ENCODE measurements at places on chromosomes 5 and 9.

DNA sequence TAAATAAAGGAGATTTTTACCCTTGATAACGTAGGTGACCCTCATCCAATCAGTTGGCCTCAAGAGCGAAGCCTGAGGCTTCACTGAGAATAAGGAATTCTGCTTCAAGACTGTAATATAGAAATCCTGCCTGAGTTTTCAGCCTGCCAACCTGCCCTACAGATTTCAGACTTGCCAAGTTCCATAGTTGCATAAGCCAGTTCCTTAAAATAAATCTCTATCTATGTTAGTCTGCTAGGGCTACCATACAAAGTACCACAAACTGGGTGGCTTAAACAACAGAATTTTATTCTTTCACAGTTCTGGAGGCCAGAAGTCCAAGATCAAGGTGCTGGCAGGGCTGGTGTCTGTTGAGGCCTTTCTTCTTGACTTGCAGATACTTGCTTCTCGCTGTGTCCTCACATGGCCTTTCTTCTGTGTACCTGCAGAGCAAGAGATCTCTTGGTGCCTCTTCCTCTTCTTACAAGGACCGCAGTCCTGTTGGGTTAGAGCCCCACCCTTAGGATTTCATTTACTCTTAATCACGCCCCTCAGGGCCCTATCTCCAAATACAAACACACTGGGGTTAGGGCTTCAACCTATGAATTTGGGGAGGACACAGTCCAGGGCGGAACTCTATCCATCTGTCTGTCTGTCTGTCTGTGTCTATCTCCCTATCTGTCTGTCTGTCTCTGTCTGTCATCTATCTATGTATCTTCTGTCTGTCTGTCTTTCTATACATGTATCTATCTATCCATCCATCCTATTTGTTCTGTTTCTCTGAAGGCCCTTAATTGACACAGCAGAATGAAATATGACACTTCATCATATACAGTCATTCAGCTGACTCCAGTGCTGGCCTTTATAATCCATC lies 17.0 kb upstream of the CMBL start:
- DNase-seq = no peak

DNA sequence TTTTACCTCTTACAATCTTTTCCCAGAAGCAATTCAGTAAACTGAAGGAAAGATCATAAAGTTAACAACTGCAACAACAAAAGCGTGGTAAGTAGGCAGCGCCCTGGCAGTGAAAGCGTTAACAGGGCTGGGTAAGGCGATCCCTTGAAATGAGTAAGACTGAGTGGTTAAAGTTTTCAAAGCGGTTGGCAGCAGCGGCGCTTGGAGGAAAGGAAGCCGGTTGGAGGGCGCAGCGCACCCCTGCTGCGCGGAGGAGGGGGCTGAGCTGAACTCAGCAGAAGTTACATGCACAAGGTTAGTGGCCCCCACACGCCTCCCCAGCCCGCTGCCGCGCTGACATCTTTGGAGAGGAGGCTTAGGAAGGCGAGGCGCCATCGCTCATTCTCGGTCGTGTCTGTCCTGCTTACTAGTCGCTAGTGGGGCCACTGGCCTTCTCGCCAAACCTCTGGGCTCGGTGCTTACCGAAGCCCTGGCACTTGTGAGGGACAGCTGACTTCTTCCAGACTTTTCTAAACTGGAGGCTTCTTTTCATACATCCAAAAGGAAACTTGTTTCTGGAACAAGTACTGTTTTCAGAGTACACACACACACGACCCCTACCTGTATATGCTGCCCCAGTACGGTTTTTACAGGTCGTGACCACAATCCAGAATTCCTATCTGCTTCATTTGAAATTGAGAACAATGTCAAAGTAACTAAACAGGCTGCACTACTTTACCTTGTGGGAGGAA lies at the start of gene SH3RF2:
Gene SH3RF2 (plus strand): TSS at position 178 of the 731 bp plus-strand sequence. CDS start 1,351 bp downstream, outside the sequence.
- DNase-seq = no peak

GRCh38 chr9:71626395-71626794 lies 141.9 kb downstream of the CEMIP2 start:
- DNase-seq = no peak

- DNase-seq = no peak
These were observed 159.3 kb downstream of the NR3C1 start for GRCh38 chr5:143244000-143244736.

- DNase-seq = no peak
These were observed 65.3 kb downstream of the KCNIP1 start for GRCh38 chr5:170569101-170569500.

GRCh38 chr5:94793816-94794198 lies 175.3 kb downstream of the SLF1 start:
- DNase-seq = no peak

DNA sequence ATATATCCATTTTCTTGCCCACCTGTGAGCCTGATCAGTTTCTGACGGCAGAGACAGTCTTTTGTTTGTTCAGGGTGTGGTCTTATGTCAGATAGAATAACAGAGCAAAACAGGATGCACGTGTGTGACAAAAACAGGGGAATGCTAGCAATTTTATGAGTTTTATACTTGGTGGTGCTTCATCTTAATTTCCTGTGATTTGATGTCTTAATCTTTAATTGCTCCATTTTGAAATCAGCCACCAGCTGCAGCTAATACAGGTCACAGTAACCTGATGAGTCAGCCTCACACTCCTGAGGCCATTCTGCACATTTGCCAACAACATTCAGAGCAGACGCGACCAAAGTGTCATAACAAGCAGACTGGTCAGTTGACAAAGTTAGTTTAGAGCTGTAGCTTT lies 42.3 kb upstream of the JMY start:
- no peak for DNase-seq

DNA sequence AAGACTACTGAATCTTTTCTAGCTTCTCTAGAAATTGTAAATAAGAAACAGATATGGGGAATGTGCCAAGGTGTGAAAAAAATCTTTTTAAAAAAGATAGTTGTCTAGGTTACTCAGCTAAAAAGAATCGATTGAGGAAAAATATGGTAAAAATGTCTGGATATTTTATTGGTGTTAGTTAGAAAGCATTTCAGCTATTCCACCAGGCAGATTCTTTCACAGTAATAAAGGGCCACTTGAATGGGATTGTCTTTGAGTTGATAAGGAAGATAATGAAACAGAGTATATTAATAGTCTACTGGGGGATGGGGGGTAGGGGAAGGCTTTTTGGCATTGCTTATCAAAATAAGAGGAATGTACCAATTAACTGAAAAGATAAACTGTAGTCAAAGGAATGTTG lies 51.9 kb downstream of the SLIT3 start:
- DNase-seq = no peak

DNA sequence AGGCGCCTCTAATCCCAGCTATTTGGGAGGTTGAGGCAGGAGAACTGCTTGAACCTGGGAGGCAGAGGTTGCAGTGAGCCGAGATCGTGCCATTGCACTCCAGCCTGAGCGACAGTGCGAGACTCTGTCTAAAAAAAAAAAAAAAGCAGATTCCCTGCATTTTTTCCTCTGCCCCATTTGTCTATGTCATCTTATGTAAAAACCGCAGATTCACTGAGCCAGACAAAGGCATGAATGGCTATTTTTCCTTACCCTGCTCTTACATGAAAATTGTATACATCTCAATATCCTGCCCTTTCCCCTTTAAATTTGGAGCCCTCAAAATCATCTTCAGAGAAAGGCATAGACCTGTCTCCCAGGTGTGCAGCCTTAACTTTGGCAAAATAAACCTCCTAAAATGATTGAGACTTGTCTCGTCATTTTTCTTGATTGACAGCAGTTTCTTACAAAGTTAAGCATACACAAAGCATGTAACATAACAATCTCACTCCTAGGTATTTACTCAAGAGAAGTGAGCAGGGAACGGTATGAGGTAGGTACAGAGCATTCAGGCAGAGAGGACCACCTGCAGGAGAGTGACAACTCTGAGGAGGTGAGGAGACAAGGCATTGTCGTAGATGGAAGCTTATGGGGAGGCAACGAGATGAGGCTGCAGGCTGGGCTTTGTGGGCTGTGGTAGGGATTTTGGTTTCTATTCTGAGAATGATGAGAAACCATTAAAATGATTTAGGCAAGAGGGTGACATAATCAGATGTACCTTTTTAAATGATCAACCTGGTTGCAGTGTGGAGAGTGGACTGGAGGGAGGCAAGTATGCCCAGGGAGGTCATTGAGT lies 65.7 kb upstream of the IL6ST start:
- DNase-seq = no peak

DNA sequence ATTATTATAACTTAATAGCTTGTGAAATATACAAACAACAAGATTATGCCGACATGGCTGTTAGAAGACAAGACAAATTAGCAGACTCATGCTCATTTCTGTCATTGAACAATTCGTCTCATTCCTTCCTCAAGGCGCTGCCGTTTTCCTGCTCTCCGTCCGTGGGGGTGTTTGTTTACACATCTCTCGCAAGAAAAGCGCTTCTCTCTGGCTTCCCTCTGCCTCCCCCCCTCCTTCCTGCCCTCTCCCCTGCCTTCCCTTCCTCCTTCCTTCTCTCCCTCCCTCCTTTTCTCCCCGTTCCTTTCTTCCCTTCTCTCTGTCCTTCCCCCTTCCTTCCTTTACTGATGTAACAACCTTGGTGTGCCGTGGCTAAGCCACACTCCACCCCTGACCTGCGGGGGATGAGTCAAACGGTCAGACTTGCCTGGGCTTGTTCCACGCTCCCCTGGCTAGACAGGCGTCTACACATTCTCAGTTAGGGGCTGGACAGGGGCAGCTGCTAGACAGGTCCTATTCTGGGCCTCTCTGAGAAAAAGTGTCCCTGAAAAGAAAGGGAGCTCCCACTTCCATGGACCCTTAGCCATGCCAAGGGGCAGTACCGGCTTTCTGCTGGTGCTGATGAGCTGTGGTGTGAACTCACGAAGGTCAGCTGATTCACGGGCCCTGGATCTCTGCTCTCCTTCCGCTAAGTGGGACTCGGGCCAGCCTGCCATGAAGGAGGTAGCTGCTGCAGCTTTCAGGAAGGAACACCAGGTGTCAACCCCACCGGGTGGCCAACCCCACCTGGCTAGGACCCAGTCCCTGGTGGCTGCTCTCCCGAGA lies 32.0 kb upstream of the SPTLC1 start:
- DNase-seq = no peak

DNA sequence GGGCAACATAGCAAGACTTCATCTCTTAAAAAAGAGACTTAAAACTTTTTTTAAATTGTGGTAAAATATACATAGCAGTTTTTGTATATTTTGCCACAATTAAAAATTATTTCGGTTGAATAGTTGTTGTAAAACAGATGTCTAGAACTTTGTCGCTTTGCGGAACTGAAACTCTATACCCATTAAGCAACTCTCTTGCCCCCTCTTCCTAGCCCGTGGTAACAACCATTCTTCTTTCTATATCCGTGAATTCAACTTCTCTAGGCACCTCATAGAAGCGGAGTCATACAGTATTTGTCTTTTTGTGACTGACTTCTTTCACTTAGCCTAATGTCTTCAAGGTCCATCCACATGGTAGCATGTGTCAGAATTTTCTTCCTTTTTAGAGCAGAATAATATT lies 43.3 kb downstream of the SPARC start:
- no peak for DNase-seq

DNA sequence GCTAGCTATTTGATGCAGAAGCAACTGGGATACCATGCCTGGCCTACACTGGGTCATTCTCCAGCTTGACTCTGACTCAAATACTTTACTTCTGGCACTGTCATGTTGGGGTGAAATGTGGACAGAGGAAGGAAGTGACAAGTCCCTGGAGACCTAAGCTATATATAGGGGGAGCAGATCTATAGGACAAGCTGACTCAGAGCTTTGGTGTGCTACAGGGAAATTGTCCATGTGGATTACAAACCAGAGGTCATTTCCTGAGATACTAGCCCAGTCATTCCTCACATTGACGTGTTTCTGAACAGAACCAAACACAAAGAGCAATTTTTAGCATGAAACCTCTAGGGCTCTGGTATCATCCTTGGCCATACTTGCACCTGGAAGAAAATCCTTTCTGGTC lies 531.6 kb upstream of the CLINT1 start:
- DNase-seq = no peak

GRCh38 chr5:3311433-3311832 lies 284.2 kb upstream of the IRX1 start:
- DNase-seq = no peak

GRCh38 chr5:61333954-61334867 lies 2.2 kb downstream of the ZSWIM6 start:
- DNase-seq = no peak

DNA sequence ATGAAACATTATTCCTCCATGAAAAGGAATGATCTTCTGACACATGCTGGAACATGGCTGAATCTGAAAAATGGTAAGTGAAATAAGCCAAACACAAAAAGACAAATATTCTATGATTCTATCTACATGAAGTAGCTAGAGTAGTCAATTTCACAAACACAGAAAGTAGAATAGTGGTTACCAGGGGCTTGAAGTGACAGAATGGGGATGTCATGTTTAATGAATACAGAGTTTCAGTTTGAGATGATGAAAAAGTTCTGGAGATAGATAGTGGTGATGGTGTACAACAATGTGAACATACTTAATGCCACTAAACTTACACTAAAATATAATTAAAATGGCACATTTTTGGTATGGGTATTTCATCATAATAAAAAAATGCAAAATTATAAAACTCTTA lies 18.3 kb downstream of the RLN2 start:
- DNase-seq = no peak

Measured in stimulated activated CD8-positive, alpha-beta memory T cell treated with anti-CD3 and anti-CD28 coated beads, Interleukin-15, amount 100 ng/mL, for 24 hours (primary cell).